ENCODE measurements at places on chromosomes 1 and 21. TPM values are rescaled to one million over a fixed set of nuclear protein-coding genes. Genes with fewer than 3 reads are reported as not detected.

Gene DIRAS3
- total RNA-seq, result 14.6 TPM

Gene GALE
- total RNA-seq, result 10.2 TPM

Gene HSF2BP
- total RNA-seq, result 0.23 TPM

Gene TMEM81
- 1.2 TPM for total RNA-seq

Gene HES3
- total RNA-seq, result not detected

Gene NMNAT2
- total RNA-seq, result 3.5 TPM

Gene OVAAL
- total RNA-seq, result not detected

Gene SLAMF7
- total RNA-seq, result 0.44 TPM

Gene MDM4
- 31.1 TPM for total RNA-seq

Gene BNIPL
- total RNA-seq, result 0.32 TPM

Gene KCNK1
- total RNA-seq, result 5.5 TPM

Gene ATAD3B
- total RNA-seq, result 14.1 TPM

Gene OR2L2
- total RNA-seq, result 0.06 TPM

Gene CTSE
- total RNA-seq, result 0.51 TPM

Gene GLIS1
- 0.19 TPM for total RNA-seq

DNA sequence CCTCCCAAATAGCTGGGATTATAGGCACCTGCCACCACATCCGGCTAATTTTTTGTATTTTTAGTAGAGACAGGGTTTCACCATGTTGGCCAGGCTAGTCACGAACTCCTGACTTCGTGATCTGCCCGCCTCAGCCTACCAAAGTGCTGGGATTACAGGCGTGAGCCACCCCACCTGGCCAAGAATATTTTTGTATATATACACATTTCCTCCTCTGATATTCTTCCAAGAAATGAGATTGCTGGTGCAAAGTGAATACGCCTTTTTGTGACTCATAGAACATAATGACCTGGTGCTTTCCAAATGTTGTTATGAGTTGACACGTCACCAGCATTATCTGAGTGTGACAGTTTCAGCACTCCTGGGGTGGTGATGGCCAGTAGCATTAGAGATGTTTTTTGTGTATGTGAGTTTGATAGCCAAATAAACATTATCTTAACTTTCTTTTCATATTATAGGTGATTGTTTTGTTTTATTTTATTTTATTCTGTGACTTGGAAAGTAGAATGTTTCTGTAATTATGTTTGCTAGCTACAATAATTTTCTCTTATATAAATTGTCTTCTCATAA is 54.9 kb downstream of the KCNK1 start:
- H3K4me3 ChIP-seq, result no peak overlapping the region
- peaks cover 9% of the 10 kb centered on the region for H3K4me1 ChIP-seq
- no peak overlapping the region for H3K27ac ChIP-seq
- H3K36me3 ChIP-seq, result no peaks in the 10 kb centered on the region

DNA sequence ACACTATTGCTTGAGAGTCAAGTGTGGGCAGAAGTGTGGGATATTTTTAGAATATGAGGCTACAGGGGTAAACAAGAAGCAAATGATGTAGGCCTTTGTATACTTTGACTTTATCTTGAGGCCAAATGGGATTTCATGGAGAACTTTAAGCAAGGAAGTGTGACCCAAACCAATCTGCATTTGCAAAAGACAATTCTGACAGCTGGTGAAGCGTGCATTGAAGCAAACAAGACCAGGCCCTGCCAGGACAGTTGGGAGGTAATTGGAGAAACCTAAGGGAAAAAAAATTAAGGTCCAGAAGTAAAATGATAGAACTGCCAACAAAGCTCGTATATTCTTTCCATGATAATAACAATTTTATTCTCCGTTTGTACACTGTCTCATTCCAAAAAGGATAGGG is 168.3 kb downstream of the TM2D1 start:
- no peaks in the 10 kb centered on the region for H3K36me3 ChIP-seq
- DNase-seq, result no peak

- H3K4me3 ChIP-seq, result no peak overlapping the region
- DNase-seq, result no peak
- no peaks in the 10 kb centered on the region for H3K36me3 ChIP-seq
- no peak overlapping the region for H3K27ac ChIP-seq
Measured at GRCh38 chr1:219322766-219323165, 149.1 kb downstream of the LYPLAL1 start.

DNA sequence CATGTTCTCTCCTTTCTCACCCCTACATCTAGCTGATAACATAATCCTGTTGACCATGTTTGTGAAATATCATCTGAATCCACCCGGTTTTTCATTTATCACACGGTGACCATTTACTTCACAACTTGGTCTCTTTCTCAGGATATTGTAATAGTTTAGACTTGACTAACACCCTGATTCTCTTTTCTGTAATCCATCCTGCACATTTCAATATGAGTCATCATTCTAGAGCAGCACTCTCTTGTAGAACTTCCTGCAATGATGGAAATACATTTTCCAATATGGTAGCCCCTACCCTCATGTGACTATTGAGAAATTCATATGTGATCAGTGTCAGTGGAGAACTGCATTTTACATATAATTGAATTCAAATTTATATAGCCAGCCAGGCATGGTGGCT is 2.3 kb upstream of the JAM2 start:
- no peak overlapping the region for H3K4me3 ChIP-seq
- H3K4me1 ChIP-seq, result no peaks in the 10 kb centered on the region
- no peak overlapping the region for H3K27ac ChIP-seq
- no peaks in the 10 kb centered on the region for H3K27me3 ChIP-seq
- H3K36me3 ChIP-seq, result no peaks in the 10 kb centered on the region

- H3K27ac ChIP-seq, result no peak overlapping the region
- H3K4me1 ChIP-seq, result no peaks in the 10 kb centered on the region
- no peak overlapping the region for H3K4me3 ChIP-seq
- no peak for DNase-seq
Measured at GRCh38 chr1:188270497-188270896, 1441.7 kb downstream of the PLA2G4A start.

GRCh38 chr1:167158111-167158812 is 62.4 kb upstream of the POU2F1 start:
- H3K4me3 ChIP-seq, result no peak overlapping the region
- no peaks in the 10 kb centered on the region for H3K4me1 ChIP-seq
- H3K27ac ChIP-seq, result no peak overlapping the region
- no peaks in the 10 kb centered on the region for H3K27me3 ChIP-seq

DNA sequence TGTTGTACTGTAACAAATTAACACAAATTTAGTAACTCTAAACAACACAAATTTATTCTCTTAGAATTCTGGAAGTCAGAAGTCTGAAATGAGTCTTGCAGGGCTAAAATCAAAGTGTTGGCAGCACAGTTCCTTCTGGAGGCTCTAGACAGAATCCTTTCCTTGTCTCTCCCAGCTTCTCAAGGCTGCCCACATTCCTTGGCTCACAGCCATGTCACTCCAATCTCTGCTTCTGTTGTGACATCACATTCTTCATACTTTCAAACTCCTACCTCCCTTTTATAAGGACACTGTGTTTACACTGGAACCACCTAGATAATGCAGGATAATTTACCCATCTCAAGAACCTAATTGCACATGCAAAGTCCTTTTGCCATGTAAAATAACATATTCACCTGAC is 225.0 kb upstream of the PRMT6 start:
- no peaks in the 10 kb centered on the region for H3K36me3 ChIP-seq
- DNase-seq, result no peak
- H3K4me3 ChIP-seq, result no peak overlapping the region
- no peaks in the 10 kb centered on the region for H3K27me3 ChIP-seq

GRCh38 chr1:15262706-15263105 is 15.7 kb downstream of the FHAD1 start:
- H3K27me3 ChIP-seq, result no peaks in the 10 kb centered on the region
- no peak overlapping the region for H3K27ac ChIP-seq
- no peak overlapping the region for H3K4me3 ChIP-seq
- no peak for DNase-seq

GRCh38 chr1:45344499-45344898 is 4.3 kb upstream of the MUTYH start:
- H3K4me3 ChIP-seq, result no peak overlapping the region
- H3K36me3 ChIP-seq, result no peaks in the 10 kb centered on the region
- DNase-seq, result no peak
- no peak overlapping the region for H3K27ac ChIP-seq

GRCh38 chr1:198970916-198971315 is 332.1 kb downstream of the PTPRC start:
- H3K27me3 ChIP-seq, result no peaks in the 10 kb centered on the region
- H3K36me3 ChIP-seq, result no peaks in the 10 kb centered on the region
- DNase-seq, result no peak
- no peaks in the 10 kb centered on the region for H3K4me1 ChIP-seq
- no peak overlapping the region for H3K27ac ChIP-seq

DNA sequence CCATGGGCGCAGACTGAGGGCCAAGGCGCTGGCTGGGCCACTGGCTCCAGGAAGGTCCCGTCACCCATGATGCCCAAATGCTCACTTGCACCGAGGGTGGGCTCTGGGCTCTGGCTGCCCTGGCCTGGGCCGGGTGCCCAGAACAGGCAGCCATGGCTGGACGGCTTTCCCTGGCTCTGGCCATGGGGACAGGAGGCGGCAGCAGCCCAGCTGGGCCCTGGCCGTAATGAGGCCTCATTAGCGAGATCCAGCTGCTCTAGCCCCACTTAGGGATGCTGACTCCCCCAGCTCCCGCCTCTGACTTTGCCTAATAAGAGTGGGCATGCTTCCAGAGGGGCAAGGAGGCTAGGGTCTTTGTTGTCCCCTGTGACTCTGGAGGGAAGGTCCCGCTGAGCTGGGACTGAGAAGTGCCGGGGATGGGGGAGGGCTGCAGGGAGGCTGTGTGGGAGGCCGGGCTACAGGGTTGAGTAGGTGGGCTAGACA is 11.8 kb downstream of the SLC6A9 start:
- H3K36me3 ChIP-seq, result no peaks in the 10 kb centered on the region
- H3K4me1 ChIP-seq, result no peaks in the 10 kb centered on the region
- H3K27me3 ChIP-seq, result no peaks in the 10 kb centered on the region
- no peak for DNase-seq
- no peak overlapping the region for H3K27ac ChIP-seq

GRCh38 chr1:167711797-167712196 is 10.0 kb upstream of the MPZL1 start:
- DNase-seq, result no peak
- no peak overlapping the region for H3K4me3 ChIP-seq
- no peaks in the 10 kb centered on the region for H3K36me3 ChIP-seq
- H3K27ac ChIP-seq, result no peak overlapping the region
- no peaks in the 10 kb centered on the region for H3K27me3 ChIP-seq

GRCh38 chr1:86854352-86854751 is 59.6 kb downstream of the SELENOF start:
- no peak overlapping the region for H3K4me3 ChIP-seq
- no peaks in the 10 kb centered on the region for H3K36me3 ChIP-seq
- no peak for DNase-seq
- peaks cover 3% of the 10 kb centered on the region for H3K4me1 ChIP-seq

- H3K36me3 ChIP-seq, result no peaks in the 10 kb centered on the region
- H3K4me1 ChIP-seq, result no peaks in the 10 kb centered on the region
- no peak for DNase-seq
- no peak overlapping the region for H3K4me3 ChIP-seq
- H3K27me3 ChIP-seq, result no peaks in the 10 kb centered on the region
Measured at GRCh38 chr1:109782927-109783326, 19.2 kb upstream of the EPS8L3 start.

GRCh38 chr1:24216276-24217074 is 29.4 kb upstream of the IFNLR1 start:
- no peak overlapping the region for H3K4me3 ChIP-seq
- H3K36me3 ChIP-seq, result no peaks in the 10 kb centered on the region
- H3K27me3 ChIP-seq, result no peaks in the 10 kb centered on the region
- H3K27ac ChIP-seq, result no peak overlapping the region
- no peaks in the 10 kb centered on the region for H3K4me1 ChIP-seq
- no peak for DNase-seq

- no peak overlapping the region for H3K4me3 ChIP-seq
- peaks cover 70% of the 10 kb centered on the region for H3K36me3 ChIP-seq
- H3K4me1 ChIP-seq, result peaks cover 4% of the 10 kb centered on the region
- DNase-seq, result no peak
- H3K27me3 ChIP-seq, result no peaks in the 10 kb centered on the region
- no peak overlapping the region for H3K27ac ChIP-seq
Measured at GRCh38 chr1:225842074-225842473, 32.1 kb downstream of the EPHX1 start.

DNA sequence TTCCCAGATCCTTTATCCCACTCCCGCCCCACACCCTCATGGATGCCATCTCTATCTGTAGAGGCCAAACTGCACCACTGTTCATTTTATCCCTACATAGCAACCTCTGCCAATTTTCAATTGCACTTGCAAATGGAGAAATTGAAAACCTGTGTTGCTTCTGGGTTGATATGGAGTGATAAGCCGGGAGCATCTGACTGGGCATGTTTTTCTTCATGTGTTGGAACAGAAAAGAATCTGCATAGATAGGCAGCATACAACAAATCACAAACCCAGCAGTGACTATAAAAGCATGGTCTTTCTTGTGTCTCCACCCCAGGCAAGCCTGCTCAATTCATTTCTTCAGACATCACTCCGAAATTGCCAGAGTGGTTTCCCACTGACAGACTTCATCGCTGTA is 608.8 kb upstream of the CAMK1G start:
- H3K4me1 ChIP-seq, result no peaks in the 10 kb centered on the region
- no peaks in the 10 kb centered on the region for H3K36me3 ChIP-seq
- H3K4me3 ChIP-seq, result no peak overlapping the region
- no peak for DNase-seq
- no peak overlapping the region for H3K27ac ChIP-seq

- H3K4me1 ChIP-seq, result peaks cover 9% of the 10 kb centered on the region
- no peak overlapping the region for H3K4me3 ChIP-seq
- H3K27ac ChIP-seq, result no peak overlapping the region
- no peak for DNase-seq
- H3K27me3 ChIP-seq, result no peaks in the 10 kb centered on the region
- H3K36me3 ChIP-seq, result no peaks in the 10 kb centered on the region
Measured at GRCh38 chr1:15687446-15687845, 3.3 kb downstream of the PLEKHM2 start.

- no peak overlapping the region for H3K27ac ChIP-seq
- H3K27me3 ChIP-seq, result no peaks in the 10 kb centered on the region
- no peak overlapping the region for H3K4me3 ChIP-seq
- DNase-seq, result no peak
- no peaks in the 10 kb centered on the region for H3K36me3 ChIP-seq
Measured at GRCh38 chr1:228648647-228649383, 86.5 kb upstream of the RHOU start.

GRCh38 chr1:47776667-47777131 is 220.5 kb downstream of the TRABD2B start:
- no peaks in the 10 kb centered on the region for H3K36me3 ChIP-seq
- H3K4me1 ChIP-seq, result no peaks in the 10 kb centered on the region
- DNase-seq, result no peak
- H3K27me3 ChIP-seq, result no peaks in the 10 kb centered on the region
- H3K4me3 ChIP-seq, result no peak overlapping the region

- H3K36me3 ChIP-seq, result no peaks in the 10 kb centered on the region
- H3K27ac ChIP-seq, result no peak overlapping the region
- H3K27me3 ChIP-seq, result no peaks in the 10 kb centered on the region
- DNase-seq, result no peak
- H3K4me1 ChIP-seq, result no peaks in the 10 kb centered on the region
Measured at GRCh38 chr1:179550746-179551682, 24.7 kb downstream of the NPHS2 start.

GRCh38 chr1:234768569-234769283 is 158.7 kb upstream of the IRF2BP2 start:
- H3K4me3 ChIP-seq, result no peak overlapping the region
- no peaks in the 10 kb centered on the region for H3K36me3 ChIP-seq
- H3K27ac ChIP-seq, result no peak overlapping the region
- DNase-seq, result no peak
- H3K4me1 ChIP-seq, result peaks cover 4% of the 10 kb centered on the region
- H3K27me3 ChIP-seq, result no peaks in the 10 kb centered on the region

All from pancreas (tissue), 10 donors.